ENCODE measurements at places on chromosomes 5 and 9. TPM values are rescaled to one million over a fixed set of nuclear protein-coding genes. Genes with fewer than 3 reads are reported as not detected.

GRCh38 chr9:99818500-99818899 is 3.2 kb upstream of the NR4A3 start:
- no peak for DNase-seq

The CATSPER3 gene
- total RNA-seq, result under 0.01 TPM

GRCh38 chr5:135244620-135245021 is 154.4 kb downstream of the MACROH2A1 start:
- DNase-seq, result no peak

The CREBRF gene
- total RNA-seq, result 11.1 TPM

The IFNA21 gene
- total RNA-seq, result not detected

GRCh38 chr5:127586811-127587210 is 62.1 kb upstream of the CTXN3 start:
- DNase-seq, result no peak

GRCh38 chr9:107274096-107274495 is 9.0 kb upstream of the RAD23B start:
- no peak for DNase-seq

- no peak for DNase-seq
Measured at GRCh38 chr9:90783552-90783951, 18.1 kb upstream of the SYK start.

DNA sequence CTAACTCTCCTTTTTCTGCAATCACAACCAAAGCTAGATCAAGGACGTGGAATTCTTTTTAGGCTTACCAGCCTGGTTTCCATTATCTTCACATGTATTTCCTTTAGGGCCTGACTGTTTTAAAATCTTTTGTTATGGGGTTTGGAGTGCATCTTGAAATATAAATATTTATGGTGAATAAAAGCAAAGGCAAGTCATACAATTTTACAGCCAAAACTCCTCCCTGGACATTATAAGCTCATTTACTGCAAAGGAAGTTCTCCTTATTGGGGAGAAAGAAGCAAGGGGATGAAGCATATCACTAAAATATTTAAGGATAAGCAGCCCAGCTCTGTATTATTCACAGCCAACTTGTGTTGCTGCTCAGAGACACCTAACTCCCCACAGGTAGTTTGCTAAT is 132.2 kb upstream of the TARS1 start:
- DNase-seq, result no peak

DNA sequence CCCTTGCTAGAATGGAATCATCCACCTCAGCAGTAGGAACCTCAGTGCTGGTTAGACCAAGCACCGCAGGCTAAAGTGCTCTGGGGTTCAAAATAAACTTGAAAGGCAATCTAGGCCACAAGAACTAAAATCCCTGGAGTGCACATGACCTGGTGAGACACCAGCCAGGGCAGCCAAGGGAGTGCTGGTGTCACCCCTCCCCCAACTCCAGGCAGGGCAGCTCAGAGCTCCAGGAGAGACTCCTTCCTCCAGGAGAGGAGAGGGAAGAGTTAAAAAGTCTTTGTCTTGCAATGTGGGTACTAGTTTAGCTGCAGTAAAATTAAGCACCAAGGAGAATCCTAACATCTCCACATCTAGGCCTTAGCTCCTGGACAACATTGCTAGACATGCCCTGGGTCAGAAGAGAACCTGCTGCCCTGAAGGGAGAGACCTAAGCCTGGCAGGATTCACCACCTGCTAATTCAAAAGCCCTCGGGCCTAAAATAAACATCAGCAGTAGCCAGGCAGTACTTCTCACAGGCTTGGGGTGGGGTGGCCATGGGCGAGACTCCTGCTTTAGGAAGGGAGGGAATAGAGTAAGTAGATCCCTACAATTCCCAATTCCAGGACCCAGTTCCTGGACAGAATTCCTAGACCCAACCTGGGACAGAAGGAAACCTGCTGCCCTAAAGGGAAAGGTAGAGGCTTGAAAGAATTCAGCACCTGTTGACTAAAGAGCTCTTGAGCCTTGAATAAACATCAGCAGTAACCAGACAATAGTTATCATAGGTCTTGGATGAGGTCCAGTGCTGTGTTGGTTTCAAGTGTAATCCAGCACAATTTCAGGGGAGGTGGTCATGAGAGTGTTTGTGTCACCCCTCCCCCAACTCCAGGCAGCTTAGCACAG is 25.8 kb downstream of the UGT3A2 start:
- DNase-seq, result no peak

DNA sequence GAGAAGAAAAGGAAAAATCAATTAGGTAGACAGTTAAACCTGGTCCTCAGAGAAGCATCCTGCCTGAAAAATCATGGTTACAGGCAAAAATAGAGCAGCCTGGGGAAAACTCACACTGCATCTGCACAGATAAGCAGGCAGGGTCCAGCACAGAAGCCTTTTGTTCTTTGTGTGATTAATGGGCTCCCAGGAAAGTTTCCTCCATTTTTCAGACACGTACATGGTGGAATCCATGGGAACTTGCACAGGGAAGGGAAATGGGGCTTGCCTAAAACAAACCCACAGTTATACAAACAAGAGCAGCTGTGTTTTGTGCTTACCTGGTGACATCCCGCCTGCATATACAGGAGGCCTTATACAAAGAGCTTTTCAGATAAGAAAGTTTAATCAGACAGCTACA is 243.9 kb upstream of the ATP10B start:
- DNase-seq, result no peak

The MLANA gene
- total RNA-seq, result not detected

The LRRC19 gene
- total RNA-seq, result not detected

The KDM4C gene
- total RNA-seq, result 26.7 TPM

The NOL6 gene
- total RNA-seq, result 42.8 TPM

DNA sequence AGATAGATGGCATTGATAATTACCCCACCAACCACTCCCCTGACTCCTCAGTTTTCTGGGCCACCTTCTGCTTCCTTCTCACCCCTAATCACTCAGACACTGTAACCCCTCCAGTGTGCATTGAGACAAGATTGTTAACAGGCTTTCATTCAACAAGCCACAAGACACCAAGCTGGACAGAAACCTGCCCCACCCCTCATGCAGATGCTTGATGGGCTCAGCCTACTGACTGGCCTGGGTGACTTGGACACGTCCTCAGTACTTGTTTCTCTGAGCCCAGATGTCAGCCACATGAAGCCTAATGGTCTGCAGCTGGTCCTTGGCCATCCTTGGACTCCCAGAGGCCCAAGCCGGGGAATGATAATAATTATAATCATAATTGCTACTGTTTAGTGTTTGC is 71.4 kb upstream of the SMIM23 start:
- no peak for DNase-seq
